ENCODE measurements at places on chromosomes 11 and 22.

- no peak for DNase-seq
Observed at GRCh38 chr11:2115308-2115707, 23.9 kb downstream of the IGF2 start.

DNA sequence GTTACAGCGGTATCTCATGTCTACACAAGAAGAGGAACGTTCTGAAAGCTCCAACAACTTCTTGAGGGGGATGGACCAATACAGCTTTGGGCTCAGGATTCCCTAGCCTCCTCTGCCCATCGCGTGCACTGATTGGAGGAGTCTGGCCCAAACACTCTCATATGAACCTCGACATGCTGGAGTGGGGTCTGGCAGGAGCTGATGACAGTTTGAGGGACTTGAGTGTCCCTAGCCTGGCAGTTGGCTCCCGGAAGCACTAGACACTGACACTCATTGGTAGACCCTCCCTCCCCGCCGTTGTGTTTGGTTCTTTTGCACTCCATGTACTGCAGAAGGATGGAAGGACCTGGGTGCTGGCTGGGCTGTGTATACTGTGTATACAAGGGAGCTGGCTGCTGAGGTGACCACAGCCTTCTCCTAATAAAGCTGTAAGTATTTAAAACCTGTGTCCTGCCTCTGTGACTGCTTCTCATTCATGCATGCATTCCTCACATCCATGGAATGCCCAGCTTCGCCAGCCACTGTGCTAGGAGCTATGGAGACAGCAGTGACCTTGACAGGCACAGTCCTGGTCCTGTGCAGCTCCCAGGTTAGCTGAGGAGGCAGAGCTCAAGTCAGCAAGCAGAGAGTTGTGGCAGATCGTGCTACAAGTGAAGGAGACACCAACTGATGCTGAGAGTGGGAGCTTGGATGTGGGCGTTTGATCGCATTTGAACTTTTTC is 27.9 kb downstream of the ADAMTS15 start:
- DNase-seq, result peak; percentile 24

GRCh38 chr11:100739666-100740065 is 52.6 kb downstream of the ARHGAP42 start:
- DNase-seq, result no peak

DNA sequence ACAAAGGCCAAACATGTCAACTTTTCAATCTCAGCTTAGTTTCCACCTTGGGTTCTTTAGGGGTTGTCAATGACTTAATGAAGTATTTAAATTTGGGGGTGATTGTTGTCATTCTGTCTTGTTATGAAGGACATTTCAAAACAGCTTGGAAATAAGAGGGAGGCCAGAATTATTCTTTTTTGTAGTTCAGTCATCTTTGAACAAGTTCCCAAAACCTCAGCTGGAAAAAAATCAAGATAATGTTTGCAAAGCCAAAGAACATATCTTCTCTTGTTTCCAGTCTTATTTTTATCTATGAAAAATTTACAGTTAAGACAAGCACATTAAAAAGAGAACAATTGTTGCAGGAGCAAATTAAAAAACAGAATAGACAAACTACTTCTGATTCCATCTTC is 612.8 kb downstream of the INSC start:
- DNase-seq, result no peak

DNA sequence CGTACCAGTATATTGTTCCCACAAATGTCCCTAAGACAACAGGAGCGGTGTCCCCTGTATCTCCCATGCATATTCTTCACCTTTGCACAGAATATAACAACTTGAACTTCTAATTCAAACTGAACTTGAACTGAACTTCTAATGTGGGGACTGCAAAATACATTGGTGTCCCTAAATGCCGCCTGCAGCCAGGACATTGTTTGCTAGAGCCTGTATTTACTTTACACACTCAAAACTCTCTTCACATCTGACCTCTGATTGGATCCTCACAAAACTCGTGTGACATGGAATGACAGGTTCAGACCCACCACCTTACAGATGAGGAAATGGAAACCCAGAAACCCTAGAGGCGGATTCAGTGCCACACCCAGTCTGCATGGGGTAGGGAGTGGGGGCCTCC is 6.4 kb downstream of the CPT1A start:
- DNase-seq, result no peak

GRCh38 chr22:36776722-36777121 is 803 bp upstream of the IFT27 start:
- DNase-seq, result no peak

DNA sequence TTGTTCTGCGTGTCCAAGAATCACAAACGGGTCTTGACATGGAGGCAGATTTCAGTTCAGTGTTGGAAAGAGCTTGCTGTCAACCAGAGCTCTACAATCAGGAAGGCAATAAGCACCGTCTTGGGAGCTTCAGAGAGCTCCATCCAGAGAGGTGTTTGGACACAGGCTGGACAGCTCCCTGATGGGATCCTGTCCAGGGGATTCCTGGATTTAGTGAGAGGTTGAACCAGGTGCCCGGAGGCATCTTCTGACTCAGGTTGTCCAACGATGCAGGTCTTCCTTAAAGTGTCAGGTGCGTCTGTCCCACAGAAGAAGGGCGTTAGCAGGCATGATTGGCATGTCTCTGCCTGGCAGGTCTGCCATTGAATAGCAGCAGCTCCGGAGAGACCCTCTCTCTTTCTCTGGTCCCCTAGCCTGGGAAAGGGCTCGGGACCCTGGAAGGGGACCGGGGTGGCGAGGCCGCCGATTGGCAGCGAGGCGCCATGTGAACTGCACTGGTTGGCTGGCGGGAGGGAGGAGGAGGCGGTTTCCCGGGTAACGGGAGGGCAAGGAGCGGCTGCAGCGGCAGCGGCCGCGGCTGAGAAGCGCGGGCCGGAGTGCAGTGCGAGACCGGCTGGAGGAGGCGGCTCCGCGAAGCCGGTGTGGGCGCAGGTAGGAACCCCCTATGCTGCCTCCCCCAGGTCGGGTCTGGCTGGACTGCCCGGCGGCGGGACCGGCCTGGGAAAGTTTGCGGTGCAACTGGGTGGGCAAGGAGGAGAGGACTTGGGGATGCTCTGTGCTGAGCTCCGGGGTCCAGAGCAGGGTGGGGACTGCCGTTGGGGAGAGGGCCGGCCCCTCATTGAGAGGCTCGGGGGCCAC is 104.1 kb upstream of the E2F8 start:
- peak; percentile 86 for DNase-seq

DNA sequence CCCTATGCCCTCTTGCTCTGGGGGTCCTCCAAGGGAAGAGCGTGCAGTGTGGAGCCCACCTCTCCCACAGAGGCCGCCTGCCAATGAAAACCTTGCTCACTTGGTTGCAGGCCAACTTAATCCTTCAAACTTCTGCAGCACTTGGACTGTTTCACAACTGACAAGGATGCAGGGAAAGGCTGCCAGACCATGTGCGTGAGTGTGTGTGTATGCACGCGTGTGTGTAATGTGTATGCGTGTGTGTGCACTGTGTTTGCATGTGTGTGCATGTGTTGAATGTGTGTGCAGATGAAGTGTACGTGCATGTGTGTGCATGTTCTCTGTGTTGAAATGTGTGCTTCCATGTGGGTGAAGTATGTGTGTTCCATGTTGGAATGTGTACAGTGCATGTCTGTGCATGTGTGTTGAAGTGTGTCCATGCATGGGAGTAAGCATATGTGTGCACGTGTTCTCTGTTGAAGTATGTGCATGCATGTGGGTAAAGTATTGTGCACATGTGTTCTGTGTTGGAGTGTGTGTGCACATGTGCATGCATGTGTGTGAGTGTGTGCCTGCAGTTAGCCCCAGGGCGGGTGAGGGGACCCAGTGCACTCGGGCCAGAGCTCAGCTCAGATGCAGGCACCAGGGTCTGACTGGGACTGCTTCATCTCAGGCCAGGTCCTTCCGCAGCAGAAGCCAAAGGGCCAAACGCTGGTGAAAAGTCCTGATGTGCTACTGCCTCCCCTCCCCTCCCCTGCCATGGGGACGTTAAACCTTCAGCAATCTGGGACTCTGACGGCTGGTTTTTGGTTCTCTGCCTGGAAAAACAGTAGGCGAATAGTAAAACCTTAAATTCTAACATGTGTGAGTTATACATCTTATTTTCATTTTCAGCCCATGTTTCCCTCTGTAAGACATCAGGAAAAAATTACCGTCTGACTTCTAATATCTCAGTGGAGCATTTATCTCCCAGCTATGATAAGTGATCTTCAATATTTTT is 72.0 kb downstream of the FLI1 start:
- no peak for DNase-seq

DNA sequence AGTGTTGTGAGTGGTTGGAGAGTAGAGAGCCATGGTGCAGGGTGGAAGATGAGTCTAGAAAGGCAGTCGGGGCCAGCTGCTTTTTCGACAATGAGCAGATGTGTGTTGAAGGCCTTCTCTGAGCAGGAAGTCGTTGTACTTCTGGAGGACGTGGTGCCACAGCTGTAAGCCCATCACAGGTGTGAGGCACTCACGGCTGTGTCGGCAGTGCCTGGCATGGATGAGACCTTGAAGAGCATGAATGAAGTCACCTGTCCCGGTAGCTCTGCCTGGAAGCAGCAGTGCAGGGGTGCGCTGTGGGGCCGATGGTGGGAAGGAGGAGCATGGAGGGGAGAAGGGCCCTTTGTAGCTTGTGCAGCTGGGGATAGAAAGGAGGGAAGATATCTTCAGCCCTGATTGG is 165.2 kb downstream of the PKNOX2 start:
- DNase-seq, result no peak

DNA sequence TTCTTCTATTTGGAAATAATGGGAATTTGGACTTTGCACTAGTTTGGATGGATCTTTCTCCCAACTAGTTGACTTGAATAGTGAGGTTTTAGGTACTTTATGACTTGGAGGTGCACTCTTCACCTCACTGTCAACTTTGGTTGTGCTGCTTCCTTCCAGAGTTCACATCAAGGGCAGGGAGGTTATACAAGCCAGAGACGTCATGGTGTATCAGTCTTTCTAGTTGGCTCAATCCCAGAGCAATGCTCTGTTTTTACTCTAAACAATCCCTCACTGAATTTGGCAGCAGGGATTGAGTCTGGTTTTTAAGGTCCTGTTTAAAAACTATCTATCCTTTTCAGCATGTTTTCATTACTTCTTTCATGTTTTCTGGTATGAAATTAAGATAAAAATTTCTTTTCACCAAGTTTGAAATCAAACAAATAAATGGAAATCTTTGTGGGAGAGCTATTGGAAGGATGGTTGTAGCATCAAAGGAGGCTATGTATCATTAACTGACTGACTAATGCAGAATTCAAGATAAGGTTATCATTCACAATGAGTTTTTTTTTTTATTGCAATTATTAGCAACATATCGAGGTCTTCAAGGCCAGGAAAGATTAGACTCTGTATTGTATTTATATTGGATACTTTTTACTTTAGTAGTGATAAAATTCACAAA is 28.0 kb upstream of the ZBED5 start:
- peak; percentile 20 for DNase-seq

Measured in GM23248 (cell line).